ENCODE measurements at places on chromosomes 3 and 15. TPM values are rescaled to one million over a fixed set of nuclear protein-coding genes. Genes with fewer than 3 reads are reported as not detected.
A peak's percentile ranks its signal among the peaks of the same experiment; 100 is the strongest.

The C3orf22 gene
- not detected for total RNA-seq

DNA sequence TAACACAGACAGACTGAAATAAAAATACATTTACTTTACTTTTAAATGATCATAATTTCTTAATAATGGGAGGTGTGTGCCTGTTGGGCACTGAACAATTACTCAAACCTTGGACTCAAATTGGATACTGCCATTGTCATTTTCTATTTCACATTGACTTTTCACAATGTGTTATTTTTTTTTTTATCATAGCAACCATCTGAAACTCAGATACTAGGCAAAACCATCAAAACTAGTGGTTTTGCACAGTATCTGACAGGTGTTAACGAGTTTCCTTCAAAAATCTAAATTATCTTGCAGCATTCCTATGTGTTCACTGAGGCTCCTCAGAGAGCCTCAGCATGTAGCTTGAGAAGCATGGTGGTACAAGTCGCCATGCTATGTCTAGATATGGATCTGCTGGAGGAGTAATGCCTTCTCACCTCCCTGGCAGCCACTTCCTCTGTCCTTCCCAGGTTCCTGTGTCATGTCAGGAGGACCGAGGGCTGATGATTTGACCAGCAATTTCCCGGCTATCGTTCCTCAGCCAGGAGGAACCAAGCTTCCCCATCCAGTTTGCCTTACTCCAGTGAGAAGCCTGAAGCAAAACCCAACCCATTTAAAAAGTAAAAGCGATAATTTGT is 29.9 kb upstream of the RFTN1 start:
- H3K27ac ChIP-seq = no peak overlapping the region
- no peaks in the 10 kb centered on the region for H3K27me3 ChIP-seq
- DNase-seq = no peak
- H3K4me1 ChIP-seq = no peaks in the 10 kb centered on the region

GRCh38 chr15:99582508-99582960 is 16.8 kb downstream of the MEF2A start:
- no peak overlapping the region for H3K27ac ChIP-seq
- peaks cover 24% of the 10 kb centered on the region for H3K4me1 ChIP-seq
- no peaks in the 10 kb centered on the region for H3K36me3 ChIP-seq
- no peak for DNase-seq

The EIF4E3 gene
- total RNA-seq = 37.8 TPM

DNA sequence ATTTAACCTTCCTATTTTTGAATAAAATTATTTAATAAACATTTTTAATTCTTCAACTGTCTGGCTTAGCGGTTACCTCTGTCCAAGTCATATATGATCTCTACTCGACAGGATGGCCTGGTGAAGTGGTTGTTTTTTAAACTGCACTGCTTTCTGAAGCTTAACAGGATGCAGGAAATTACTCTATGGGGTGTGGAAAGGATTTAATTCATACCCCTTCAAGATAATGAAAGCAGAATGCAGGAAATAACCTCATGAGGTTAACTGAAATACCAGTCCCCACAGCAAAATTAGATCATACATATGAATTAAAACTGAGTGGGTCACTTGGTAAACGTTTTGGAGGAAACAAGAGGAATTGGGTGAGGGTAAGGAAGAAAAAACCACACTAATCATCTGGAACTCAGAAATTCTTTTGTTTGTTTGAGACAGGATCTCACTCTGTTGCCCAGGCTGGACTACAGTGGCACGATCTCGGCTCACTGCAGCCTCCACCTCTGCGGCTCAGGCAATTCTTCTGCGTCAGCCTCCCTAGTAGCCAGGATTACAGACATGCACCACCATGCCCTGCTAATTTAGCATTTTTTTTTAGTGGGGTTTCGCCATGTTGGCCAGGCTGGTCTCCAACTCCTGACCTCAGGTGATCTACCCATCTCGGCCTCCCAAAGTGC is 50.1 kb downstream of the LYSMD4 start:
- H3K36me3 ChIP-seq = peaks cover 8% of the 10 kb centered on the region
- DNase-seq = no peak
- no peak overlapping the region for H3K4me3 ChIP-seq
- H3K27me3 ChIP-seq = no peaks in the 10 kb centered on the region
- H3K4me1 ChIP-seq = peaks cover 16% of the 10 kb centered on the region

- peak; percentile 90 for DNase-seq
- peaks cover 8% of the 10 kb centered on the region for H3K27me3 ChIP-seq
Measured at GRCh38 chr3:31981206-31982181, at the start of the genes OSBPL10 and ZNF860. Gene OSBPL10 (minus strand): TSS chr3:31981262. CDS start chr3:31981179, 83 bp downstream. Gene ZNF860 (plus strand): TSS chr3:31981750. CDS start chr3:31989080, 7,330 bp downstream.

DNA sequence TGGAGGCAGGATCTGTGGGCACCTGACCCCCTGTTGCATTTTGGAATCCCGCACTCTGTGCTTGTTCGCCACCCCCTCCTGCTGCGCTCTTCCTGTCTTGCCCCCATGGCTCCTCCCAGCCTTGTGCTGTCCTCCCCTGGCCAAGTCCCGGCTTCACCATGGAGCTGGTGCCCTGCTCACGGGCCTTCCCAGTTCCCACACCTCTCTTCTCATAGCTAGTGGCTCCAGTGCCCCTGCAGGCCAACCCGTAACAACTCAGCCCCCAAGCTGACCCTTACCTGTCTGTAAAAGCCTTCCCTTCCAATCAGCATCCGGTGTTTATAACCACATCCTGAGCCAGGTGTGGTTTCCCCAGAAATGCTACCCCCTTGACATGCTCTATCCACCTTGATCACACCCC is 407.7 kb upstream of the C2CD4B start:
- H3K27me3 ChIP-seq = no peaks in the 10 kb centered on the region
- no peaks in the 10 kb centered on the region for H3K36me3 ChIP-seq
- H3K4me1 ChIP-seq = no peaks in the 10 kb centered on the region
- no peak for DNase-seq

GRCh38 chr3:65796676-65797075 is 242.0 kb downstream of the MAGI1 start:
- no peaks in the 10 kb centered on the region for H3K4me1 ChIP-seq
- H3K27me3 ChIP-seq = no peaks in the 10 kb centered on the region
- no peak overlapping the region for H3K27ac ChIP-seq
- H3K36me3 ChIP-seq = no peaks in the 10 kb centered on the region

DNA sequence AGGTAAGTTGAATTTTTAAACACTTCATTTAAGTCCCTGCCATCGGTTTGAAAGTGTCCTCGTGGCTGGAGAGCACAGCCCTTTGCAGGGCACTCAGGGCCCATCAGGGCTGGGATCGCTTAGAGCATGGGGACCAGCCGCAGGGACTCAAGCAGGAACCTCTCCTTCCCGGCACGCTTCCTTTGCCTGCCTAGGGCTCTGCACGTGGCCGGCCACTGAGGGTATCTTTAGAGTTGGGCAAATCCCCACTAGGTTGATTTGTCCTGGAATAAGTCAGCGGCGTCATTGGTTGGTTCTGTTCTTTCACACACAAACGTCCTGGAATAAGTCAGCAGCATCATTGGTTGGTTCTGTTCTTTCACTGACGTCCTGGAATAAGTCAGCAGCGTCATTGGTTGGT is 131.6 kb downstream of the OCA2 start:
- no peak for DNase-seq
- no peaks in the 10 kb centered on the region for H3K27me3 ChIP-seq
- H3K36me3 ChIP-seq = no peaks in the 10 kb centered on the region
- no peak overlapping the region for H3K4me3 ChIP-seq

GRCh38 chr3:33834096-33834453 is 35.6 kb downstream of the PDCD6IP start:
- peaks cover 26% of the 10 kb centered on the region for H3K36me3 ChIP-seq
- no peaks in the 10 kb centered on the region for H3K27me3 ChIP-seq
- no peak for DNase-seq
- H3K4me1 ChIP-seq = no peaks in the 10 kb centered on the region
- H3K27ac ChIP-seq = peak overlapping the region; percentile 19
- no peak overlapping the region for H3K4me3 ChIP-seq

The MTHFS gene
- total RNA-seq = 30.0 TPM

GRCh38 chr3:138578141-138578540 is 15.9 kb downstream of the CEP70 start:
- H3K27ac ChIP-seq = no peak overlapping the region
- H3K4me1 ChIP-seq = no peaks in the 10 kb centered on the region
- no peak overlapping the region for H3K4me3 ChIP-seq
